ENCODE measurements at places on chromosomes 7 and 10.
A peak's percentile ranks its signal among the peaks of the same experiment; 100 is the strongest.

- no peak for DNase-seq
Measured at GRCh38 chr7:4307316-4308204, 374.5 kb upstream of the FOXK1 start.

GRCh38 chr7:14905764-14906163 lies 3.2 kb upstream of the DGKB start:
- DNase-seq: peak; percentile 22

DNA sequence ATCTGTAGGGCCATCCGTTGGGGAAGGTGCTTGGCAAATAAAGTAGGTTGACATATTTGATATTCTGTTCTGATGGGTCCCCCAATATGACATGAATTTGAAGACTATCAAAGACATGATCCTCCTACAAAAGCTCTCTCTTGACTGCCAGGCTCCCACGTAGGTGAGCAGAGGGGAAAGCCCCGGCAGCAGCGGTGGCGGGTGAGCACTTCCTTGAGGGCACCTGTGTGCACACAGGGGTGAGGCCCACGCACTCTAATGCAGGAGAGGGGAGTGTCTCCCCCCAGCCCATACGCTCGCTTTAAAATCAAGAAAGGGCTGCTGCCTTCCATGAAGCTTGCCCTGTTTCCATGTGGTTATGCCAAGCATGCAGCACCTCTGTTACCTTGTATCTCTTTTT lies 100.4 kb downstream of the TAX1BP1 start:
- no peak for DNase-seq

- no peak for DNase-seq
Measured at GRCh38 chr10:72243822-72244437, 27.9 kb upstream of the ASCC1 start.

GRCh38 chr10:91163269-91163868 lies 57.1 kb upstream of the PCGF5 start:
- no peak for DNase-seq
